Naive thymus-derived CD8-positive, alpha-beta T cell (primary cell): ENCODE measurements at places on chromosomes 1 and 21. TPM values are rescaled to one million over a fixed set of nuclear protein-coding genes. Genes with fewer than 3 reads are reported as not detected.

FLG gene
- not detected for polyA plus RNA-seq

DNA sequence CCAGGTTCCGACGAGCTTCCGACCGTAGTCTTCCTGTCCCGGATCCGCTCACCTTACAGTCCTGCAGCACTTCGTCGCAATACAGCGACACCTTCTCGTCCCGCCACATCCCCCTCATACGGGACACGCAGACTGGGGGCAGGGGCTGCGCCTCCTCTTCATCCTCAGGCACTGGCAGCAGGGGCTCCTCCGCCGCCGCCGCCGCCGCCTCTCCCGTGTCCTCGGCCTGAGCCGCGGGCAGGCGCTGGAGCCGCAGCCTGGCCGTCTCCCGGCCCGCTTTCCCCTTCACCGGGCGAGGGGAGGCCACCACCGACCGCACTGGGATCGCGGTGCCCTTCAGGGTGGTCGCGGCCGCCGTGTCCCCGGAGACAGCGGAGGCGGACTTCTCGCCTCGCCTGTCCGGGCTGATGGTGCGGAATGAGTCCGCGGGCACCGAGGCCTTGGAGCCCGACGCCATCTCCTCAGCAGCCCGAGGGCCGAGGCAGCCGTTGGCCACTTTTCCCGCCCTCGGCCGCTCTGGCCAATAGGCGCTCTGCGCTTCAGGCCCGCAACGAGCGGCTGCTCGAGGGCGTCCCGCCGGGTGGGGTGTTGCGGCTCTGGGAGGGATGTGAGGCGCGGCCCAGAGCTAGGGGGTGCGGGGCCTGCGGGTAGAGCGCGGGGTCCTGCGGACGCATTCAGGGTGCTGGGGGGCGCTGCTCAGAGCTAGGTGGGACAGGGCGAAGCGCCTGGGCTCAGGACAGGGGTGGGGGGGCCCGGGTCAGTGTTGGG lies at the start of gene SHCBP1L:
Gene SHCBP1L, minus strand, starts transcription at position 490 of the 768 bp plus-strand sequence. Its CDS starts 33 bp downstream, at position 457.
- DNase-seq = no peak

AUNIP gene
- not detected for polyA plus RNA-seq

DNA sequence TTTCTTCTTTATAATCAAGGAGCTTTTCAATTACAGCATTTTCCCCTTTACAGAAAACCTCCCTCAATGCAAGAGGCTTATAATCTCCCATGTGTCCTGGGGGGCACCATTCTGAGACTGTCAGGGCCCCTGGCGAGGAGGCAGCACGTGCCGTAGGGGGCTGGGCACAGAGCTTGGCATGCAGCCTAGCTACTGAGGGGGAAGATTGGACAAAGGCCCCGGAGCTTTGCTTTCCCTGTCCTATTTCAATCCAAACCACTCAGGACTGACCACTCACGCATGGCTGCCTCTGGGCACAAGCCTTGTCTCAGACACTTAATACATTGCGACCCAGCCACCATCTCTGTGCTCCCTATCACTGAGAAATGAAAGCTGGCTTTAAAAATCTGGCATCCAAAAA lies 2.8 kb upstream of the RAP1GAP start:
- DNase-seq = no peak

IGSF3 gene
- not detected for polyA plus RNA-seq

GRCh38 chr1:66557157-66557556 lies 23.2 kb downstream of the SGIP1 start:
- no peak for DNase-seq

- peak; percentile 69 for DNase-seq
These were observed 14.9 kb downstream of the TTC34 start for GRCh38 chr1:2786329-2787162.

TMCC2 gene
- 0.37 TPM for polyA plus RNA-seq

GJB3 gene
- polyA plus RNA-seq = not detected

- peak; percentile 50 for DNase-seq
These were observed at the start of gene RNPEP for GRCh38 chr1:201982623-201983379. Gene RNPEP, plus strand, starts transcription at chr1:201982648. Its CDS starts 19 bp downstream, at chr1:201982667.

LCE1B gene
- polyA plus RNA-seq = not detected

- DNase-seq = no peak
These were observed 322 bp downstream of the DCLRE1B start for GRCh38 chr1:113905435-113905861.

FPGT gene
- 7.2 TPM for polyA plus RNA-seq

DNA sequence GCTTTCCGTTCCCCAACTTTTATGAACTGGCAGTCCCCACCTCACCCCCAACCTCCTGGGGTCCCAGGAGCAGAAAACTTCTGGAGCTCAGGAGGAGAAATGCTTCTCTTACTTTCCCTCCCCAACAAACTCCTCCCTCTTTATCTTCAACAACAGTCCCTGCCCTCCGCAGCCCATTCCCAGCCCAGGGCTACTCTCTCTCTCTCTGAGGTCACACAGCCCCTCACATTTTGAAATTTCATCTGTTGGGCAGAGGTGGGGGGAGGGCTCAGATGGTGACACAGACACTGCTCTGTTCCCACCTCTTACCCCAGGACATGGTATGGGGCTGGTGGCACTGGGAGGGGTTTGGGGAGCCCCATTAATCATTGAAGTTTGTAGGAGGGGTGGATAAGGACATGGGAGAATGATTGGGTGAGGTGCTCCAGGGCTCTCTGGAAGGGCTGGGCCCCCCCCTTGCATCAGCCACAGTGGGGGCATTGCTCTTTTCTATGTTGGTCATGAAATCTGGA lies 6.0 kb downstream of the PIK3CD start:
- no peak for DNase-seq

ERRFI1 gene
- polyA plus RNA-seq = 0.42 TPM
